GM12878 (cell line): ENCODE measurements at places on chromosomes 12 and 14. TPM values are rescaled to one million over a fixed set of nuclear protein-coding genes. Genes with fewer than 3 reads are reported as not detected.
A peak's percentile ranks its signal among the peaks of the same experiment; 100 is the strongest.

DNA sequence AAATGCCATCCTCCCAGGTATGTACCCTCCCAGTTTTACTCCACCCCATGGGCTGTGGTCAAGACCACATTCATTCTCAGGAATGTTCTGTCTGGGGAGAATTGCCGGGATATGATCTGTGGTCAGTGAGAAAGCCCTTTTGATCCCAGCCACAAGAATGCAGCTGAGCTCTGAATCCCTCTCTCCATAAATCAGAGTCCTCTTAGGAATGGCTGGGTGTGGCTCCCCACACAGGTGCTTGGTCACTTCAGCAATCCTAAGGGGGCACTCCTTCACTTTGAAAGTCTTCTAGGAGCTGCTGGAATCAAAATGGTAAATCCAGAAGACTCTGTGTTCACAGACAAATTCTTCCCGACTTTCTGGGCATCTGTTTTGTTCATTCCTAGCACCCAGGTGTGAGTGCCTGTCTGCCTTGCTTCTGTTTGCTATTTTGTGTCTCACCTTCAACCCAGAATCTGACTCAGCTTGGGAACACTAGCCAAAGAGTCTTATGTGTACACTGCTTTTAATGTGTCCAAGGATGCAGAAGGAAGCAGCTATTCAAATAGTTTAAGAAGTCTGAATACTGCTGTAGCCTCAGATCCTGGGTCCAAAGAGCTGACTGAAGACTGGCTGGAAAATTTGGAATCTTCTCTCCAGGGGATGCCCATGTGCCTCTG lies 144.6 kb upstream of the CDKN3 start:
- DNase-seq: no peak

DNA sequence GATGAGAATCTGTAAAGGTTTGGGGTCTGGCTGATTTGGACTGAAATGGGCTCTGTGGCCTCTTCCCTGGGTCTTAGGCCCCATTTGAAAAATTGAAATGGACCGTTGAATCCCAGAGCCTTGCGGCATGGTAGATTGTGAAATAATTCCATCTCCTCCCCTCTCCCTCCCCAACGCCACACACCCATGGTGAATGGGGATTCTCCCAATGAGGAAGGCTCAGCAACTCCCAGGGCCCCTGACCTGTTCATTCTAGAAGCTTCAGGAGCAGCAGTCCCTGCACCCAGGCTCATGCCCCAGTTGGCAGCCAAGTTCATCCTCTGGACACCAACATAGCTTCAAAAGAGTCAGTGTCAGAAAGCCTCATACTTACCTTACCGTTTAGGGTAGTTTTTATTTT lies 217.4 kb downstream of the ZFP36L1 start:
- DNase-seq: no peak

DNA sequence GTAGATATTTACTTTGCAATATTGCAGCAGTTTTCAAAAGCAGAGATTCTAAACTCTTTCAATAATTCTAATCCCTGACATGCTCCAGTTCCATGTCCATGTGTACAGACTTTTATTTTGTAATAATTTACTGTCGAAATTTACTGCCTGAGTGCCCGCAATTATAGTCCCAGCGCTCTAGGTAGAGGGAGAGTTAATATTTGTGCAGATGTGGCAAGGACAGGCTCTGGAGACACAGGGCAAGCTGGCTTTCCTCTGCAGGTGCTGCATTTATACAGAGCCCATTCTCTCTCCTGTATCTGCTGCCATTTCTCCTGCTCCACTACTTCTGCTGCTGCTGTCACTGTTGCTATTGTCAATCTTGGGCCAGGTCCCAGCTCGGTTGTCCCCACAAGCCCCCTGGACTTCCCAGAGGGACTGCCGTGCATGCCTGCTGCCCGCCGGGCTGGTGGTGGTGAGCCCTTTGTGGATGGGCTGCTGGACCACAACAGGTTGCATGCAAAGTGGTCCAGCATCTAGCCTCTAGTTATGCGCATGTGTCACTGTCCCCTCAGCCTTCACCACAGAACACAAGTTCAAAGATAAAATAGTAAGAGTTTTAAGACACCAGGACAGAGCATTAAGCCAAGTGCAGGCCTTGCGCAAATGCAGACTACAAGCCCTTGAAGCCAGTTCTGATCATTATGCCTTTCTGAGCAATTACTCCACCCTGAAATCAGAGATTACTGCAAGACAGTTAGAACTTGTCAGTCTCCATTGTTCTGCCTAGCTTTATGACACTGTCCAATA lies 40.8 kb upstream of the CSRP2 start:
- DNase-seq: no peak

The GPR137C gene
- 0.10 and 0.21 TPM in 2 replicates for polyA plus RNA-seq

DNA sequence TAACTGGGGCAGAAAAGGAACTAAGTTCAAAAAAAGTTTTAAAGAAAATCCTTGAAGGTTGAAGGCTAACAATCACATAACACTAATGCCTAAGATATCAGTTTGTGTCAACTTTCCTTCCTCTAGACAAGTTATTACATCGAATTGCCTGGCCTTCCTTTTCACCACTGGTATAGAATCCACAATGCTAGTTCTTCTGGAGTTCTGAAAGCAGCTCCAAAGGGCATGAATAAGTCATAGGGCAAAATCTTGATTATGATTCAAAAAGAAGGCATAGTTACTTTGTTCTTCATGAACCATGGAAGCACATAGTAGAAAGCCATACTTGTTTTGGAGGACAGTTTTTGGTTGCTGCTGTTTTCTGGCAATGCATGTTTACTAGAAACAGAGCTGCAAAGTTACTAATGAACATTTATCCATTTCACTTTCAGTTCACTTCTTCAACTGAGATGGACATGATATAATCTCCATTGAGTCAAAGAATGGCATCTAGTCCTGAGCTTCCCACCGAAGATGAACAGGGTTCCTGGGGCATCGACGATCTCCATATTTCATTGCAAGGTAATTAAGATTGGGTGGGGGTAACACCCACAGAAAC lies 56.0 kb downstream of the SYNE2 start:
- no peak for DNase-seq

The GTF2H3 gene
- polyA plus RNA-seq: 35.1 and 35.6 TPM in 2 replicates

The PDE3A gene
- 0.79 and 1.2 TPM in 2 replicates for polyA plus RNA-seq

The KRT73 gene
- polyA plus RNA-seq: not detected in 2 replicates

DNA sequence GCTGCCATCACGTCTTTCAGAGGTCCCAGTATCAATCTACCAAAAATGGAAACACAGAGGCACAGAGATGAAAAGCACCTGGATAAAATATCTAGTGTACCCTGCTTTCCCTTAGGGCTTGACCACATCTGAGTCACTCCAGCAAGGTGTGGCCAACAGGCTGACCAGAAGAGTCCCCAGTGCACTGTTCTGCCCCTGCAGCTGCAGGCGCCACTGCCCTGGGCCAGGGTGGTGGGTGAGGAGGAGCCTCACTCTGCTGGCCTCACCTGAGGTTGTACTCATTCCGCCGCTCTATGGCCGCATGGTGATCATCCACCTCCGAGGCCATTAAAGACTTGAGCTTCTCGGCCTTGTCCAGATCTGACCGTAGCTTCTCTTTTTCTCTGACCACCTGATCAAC lies 60.4 kb downstream of the NIN start:
- no peak for DNase-seq

DNA sequence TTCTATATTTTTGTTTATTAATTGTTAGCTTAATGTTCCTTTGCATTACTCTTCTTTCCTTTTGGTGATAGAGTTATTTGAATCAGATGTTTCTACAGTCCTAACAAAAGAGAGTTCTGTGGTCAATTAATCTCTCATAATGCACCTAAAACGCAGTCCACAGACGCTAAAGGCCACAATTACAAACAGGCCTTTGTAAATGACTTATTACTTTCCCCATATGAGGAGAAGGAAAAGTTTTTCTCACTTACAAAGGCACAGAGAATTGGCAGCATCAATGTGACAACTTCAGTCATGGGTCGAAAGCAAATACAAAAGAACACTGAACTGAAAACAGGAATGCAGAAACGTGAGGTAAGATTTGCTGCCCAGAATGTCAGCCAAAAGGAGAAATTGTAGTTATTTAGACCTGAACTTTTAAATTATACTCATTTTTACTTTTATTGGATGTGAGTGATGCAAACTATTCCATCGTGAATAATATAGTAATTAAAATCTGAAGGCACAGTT lies 142.0 kb upstream of the SYT10 start:
- no peak for DNase-seq

GRCh38 chr12:14952299-14952921 lies 9.0 kb downstream of the ARHGDIB start:
- DNase-seq: no peak

The PLA2G1B gene
- polyA plus RNA-seq: not detected in 2 replicates

DNA sequence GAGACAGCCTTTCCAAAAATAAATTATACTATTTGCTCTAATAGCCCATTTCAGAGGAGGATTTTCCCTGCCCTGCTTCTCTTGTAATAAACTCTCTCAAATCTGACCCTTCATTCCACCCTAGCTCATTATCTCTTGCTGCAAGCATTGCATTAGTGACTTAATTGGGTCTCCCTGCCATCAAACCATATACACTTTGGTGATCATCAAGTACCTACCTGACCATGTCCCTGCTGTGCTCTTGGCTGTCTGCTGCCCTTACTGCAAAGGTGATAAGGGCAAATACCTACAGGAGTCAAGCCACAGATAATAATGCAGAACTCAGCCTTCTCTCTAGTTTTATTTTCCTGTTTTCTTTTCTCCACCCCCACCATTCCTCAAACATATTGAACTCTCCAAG lies 88.4 kb downstream of the LIN7A start:
- no peak for DNase-seq

The FAM222A gene
- polyA plus RNA-seq: not detected in 2 replicates

DNA sequence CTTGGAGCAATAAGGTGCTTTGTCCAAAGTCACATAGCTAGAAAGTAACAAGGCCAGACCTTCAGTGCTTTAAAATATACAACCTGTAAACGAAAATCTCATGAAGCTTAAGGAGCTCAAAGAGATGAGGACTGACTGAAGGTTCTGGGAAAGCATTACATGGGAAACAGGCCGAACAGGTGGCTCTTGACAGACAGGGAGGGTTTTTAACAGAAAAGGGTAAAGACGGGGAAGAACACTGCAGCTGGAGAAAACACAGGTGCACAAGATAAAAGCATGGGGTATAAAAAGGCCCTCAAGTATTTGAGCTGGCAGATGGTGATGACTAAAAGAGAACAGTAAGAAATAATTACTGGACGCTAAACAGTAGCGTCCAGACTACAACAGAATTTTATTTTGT lies 257.2 kb downstream of the NELL2 start:
- DNase-seq: no peak

GRCh38 chr14:86897704-86898513 lies 1095.1 kb downstream of the GALC start:
- no peak for DNase-seq

- peak; percentile 16 for DNase-seq
Measured at GRCh38 chr14:59484639-59485175, 390 bp downstream of the JKAMP start.

DNA sequence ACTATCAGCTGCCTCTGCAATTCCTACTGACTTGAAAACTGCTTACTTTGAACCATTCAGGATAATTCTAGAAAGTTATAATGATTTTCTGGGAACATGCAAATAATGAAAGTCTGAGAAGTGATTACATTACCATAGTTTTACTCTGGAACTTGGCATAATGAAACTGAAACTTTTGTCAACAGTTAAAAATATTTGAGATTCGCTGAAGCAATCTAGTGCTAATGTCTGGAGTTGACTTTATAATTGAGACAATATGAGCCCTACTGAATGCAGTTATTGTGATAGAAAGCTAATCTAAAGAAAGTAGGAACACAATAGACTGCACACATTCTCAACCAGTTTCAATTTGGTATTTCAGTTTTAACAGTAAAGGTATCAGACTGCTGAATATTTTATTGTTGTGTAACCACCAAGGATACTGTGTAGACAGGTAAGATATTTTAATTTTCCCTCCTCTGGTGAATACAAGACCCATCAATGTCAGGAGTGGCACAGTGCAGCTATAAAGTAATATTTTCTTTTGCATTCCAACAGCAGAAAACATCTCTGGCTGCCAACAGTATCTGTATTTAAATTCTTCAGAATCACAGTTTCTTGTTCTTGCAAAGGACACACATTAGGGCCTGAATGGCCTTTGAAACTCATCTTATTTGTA lies 483.5 kb downstream of the ATP23 start:
- no peak for DNase-seq

The FOXJ2 gene
- polyA plus RNA-seq: 5.0 and 6.1 TPM in 2 replicates

DNA sequence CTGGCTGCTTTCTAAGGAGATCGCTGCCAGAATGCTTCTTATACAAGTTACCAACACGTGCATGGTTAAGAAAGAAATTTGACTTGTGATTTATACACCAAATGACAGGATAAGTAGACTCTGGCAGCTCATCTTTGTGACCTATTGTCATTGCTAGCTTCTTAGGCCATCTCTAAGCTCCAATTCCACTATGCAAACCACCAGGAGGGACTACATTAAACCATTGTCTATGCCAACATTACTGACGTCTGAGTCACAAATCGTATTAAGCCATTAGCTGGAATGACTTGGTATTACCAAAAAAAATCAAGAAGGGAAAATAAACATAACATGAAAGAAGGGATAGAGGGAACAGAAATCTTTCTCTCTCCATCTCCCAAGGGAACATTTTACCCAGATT lies 15.8 kb upstream of the VPS33A start:
- no peak for DNase-seq

GRCh38 chr12:94263011-94263811 lies 114.8 kb downstream of the PLXNC1 start:
- DNase-seq: peak; percentile 76

DNA sequence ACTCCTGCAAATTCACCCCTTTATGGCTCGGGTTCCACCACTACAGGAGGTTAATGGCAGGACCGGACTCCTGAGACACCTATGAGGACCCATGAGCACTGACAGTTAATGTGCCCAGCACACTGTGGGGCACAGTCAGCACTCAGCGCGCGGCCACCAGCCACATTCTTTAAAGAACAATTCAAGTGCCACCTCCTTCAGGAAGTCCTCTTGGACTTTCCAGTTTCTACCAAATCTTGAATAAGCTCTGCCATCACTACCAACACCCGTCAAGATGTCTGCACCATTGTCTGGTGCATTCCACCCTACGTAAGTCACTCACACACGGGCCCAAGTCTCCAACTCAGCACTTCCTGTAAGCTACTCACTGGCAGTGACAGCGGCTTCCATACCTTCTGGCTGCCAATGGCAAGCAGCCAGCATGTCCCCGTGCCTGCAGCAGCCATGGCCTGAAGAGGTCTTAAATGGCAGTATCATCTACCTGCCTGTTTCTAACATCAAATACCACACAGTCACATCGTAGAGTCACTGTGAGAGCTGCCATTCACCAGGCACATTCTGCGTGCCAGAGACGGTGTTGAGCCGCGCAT lies 48.5 kb downstream of the CDC42BPB start:
- no peak for DNase-seq

GRCh38 chr14:99314623-99315022 lies 42.6 kb upstream of the BCL11B start:
- no peak for DNase-seq

The ADCY6 gene
- 0.06 TPM in 1 of 2 replicates, not detected in the other for polyA plus RNA-seq

DNA sequence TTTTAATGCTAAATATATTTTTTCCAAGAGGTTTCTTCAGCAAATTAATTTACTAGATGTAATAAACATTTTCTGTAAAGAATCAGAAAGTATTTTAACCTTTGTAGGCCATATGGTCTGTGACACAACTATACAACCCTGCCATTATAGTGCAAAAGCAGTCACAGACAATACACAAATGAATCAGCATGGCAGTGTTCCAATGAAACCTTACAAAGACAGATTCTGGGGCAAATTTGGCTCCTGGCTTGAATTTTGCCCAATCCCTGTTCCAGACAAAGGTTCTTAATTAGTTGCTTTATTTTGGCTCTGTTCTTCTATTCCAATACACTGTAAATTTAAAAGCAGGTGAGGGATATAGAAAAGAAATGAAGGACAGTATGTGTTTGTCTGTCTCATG lies 352.5 kb downstream of the C12orf50 start:
- no peak for DNase-seq
